Naive thymus-derived CD4-positive, alpha-beta T cell (primary cell): ENCODE measurements at places on chromosomes 12 and 14.

GRCh38 chr12:132672116-132672515 is 15.0 kb downstream of the POLE start:
- H3K4me1 ChIP-seq: no peaks in the 10 kb centered on the region
- no peak for DNase-seq
- H3K4me3 ChIP-seq: no peak overlapping the region
- no peaks in the 10 kb centered on the region for H3K27me3 ChIP-seq

- H3K4me3 ChIP-seq: no peak overlapping the region
- H3K36me3 ChIP-seq: no peaks in the 10 kb centered on the region
- DNase-seq: no peak
- H3K27ac ChIP-seq: no peak overlapping the region
- H3K4me1 ChIP-seq: no peaks in the 10 kb centered on the region
Observed at GRCh38 chr14:98114946-98115345, 1157.1 kb downstream of the BCL11B start.

GRCh38 chr12:110107369-110108281 is 16.5 kb upstream of the IFT81 start:
- no peak overlapping the region for H3K27ac ChIP-seq
- no peak overlapping the region for H3K4me3 ChIP-seq
- no peaks in the 10 kb centered on the region for H3K27me3 ChIP-seq
- no peak for DNase-seq

DNA sequence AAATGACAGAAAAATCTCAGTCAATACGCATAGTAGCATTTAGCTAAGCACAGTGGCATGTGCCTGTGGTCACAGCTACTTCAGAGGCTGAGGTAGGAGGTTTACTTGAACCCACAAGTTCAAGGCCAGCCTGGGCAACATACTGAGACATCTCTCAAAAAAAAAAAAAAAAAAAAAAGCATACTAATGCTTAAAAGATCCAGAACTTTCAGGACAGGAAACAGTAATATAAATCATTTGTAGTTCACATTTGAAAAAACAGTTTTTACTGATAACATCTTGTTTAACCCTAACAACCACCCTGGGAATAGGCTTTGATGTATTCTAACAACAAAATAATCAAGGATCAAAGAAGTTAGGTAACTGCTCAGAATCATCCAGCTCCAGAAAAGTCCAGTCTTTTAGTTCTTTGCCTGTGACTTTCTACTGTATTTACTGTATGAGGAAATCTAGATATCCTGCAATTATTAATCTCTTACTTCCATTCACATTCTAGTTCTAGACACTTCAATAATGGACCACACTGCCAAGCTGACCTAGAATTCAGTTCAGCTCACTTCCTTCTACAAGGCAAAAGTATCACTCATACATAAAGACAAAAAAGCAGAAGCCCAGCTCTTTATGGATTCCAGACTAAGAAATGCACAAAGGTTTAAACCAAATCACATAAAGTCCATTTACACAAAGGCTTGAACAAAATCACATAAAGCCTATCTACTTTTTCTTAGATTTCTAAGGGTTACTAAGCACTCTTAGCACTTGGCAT is 28.5 kb downstream of the PAWR start:
- no peaks in the 10 kb centered on the region for H3K4me1 ChIP-seq
- H3K27ac ChIP-seq: no peak overlapping the region
- H3K4me3 ChIP-seq: no peak overlapping the region
- H3K27me3 ChIP-seq: no peaks in the 10 kb centered on the region

- DNase-seq: no peak
- H3K27me3 ChIP-seq: no peaks in the 10 kb centered on the region
- H3K4me1 ChIP-seq: peaks cover 6% of the 10 kb centered on the region
- H3K27ac ChIP-seq: peak overlapping the region; percentile 1
- peaks cover 28% of the 10 kb centered on the region for H3K36me3 ChIP-seq
Observed at GRCh38 chr12:14921218-14921617, 17.1 kb downstream of the ERP27 start.

DNA sequence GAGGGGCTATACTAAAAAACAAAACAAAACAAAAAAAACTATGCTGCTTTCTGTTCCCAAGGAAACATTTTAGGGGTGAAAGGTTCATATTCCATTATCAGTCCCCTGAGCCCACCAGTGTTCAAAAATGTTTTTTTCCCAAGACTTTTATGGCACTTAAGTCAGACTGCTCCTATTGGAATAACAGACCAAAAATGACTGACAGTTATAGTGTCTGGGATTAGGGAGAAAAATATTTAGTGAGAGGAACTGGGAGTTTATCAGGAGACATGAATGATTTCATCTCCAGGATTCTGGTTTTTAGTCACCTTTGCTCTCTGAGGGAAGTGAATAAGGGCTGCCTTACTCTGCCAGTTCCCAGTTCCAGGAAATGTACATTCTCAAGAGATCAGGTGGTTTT is 68.0 kb downstream of the PDE3A start:
- no peaks in the 10 kb centered on the region for H3K4me1 ChIP-seq
- H3K27ac ChIP-seq: no peak overlapping the region
- no peaks in the 10 kb centered on the region for H3K36me3 ChIP-seq
- H3K4me3 ChIP-seq: no peak overlapping the region
- DNase-seq: no peak

DNA sequence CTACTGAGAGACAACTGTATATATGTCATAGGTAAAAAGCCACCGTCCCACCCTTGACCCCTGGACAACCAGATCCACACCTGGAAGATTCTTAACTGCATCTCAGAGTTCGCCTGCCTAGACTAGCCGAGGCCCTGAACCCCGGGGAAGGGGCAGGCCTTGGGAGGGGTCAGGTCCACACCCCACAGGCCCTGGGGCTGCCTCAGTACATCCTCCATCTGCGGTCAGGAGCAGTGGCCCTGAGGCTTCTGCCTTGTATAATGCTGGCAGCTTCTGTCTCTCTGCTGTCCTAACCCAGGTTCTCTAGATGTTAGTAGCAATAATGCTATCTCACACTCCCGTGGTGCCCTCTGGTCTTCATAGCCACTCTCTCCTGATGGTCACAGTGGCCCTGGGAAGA is 36.8 kb downstream of the JDP2 start:
- H3K27me3 ChIP-seq: no peaks in the 10 kb centered on the region
- no peak overlapping the region for H3K4me3 ChIP-seq
- no peaks in the 10 kb centered on the region for H3K4me1 ChIP-seq
- no peak overlapping the region for H3K27ac ChIP-seq

DNA sequence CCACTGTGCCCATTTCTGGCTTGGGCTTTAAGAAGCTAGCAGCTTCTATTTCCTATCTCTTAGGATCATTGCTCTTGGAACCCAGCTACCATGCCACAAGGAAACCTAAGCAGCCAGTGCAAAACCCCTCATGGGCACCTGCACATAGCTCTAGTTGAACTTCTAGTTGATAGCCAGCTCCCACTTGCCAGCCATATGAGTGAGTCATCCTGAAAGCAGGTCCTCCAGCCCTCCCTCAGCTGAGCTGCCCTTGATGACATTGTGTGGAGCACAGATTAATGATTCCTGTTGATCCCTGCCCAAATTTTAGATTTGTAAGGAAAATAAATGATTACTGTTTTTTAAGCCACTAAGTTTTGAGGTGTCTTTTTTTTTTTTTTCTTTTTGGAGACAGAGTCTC is 234.2 kb upstream of the FBXO33 start:
- no peak for DNase-seq
- H3K4me3 ChIP-seq: no peak overlapping the region
- H3K4me1 ChIP-seq: no peaks in the 10 kb centered on the region
- no peaks in the 10 kb centered on the region for H3K27me3 ChIP-seq
- H3K27ac ChIP-seq: no peak overlapping the region

GRCh38 chr12:124109760-124110159 is 136.7 kb downstream of the ZNF664 start:
- DNase-seq: no peak
- H3K27me3 ChIP-seq: no peaks in the 10 kb centered on the region

GRCh38 chr14:38951451-38951850 is 151.6 kb downstream of the SEC23A start:
- H3K27ac ChIP-seq: no peak overlapping the region
- H3K4me1 ChIP-seq: no peaks in the 10 kb centered on the region
- H3K36me3 ChIP-seq: no peaks in the 10 kb centered on the region
- no peak for DNase-seq

DNA sequence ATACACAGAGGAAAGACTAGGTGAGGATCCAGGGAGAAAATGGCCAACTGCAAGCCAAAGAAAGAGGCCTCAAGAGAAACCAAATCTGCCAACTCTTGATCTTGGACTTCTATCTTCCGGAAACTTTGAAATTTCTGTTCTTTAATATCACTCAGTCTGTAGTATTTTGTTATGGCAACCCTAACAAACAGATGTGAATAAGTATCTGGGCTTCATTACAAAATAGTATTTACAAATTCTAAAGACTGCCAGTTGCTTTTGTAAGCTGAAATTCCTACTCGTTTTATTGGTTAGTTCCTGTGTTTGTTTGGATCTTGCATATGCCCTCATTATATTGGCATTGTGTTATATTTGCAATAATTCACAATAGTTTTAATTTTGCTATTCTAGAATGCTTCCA is 143.2 kb upstream of the USP15 start:
- no peaks in the 10 kb centered on the region for H3K27me3 ChIP-seq
- no peak for DNase-seq
- H3K4me3 ChIP-seq: no peak overlapping the region
- no peak overlapping the region for H3K27ac ChIP-seq

- DNase-seq: peak; percentile 38
- H3K27me3 ChIP-seq: no peaks in the 10 kb centered on the region
- no peaks in the 10 kb centered on the region for H3K4me1 ChIP-seq
- no peak overlapping the region for H3K4me3 ChIP-seq
Observed at GRCh38 chr12:89494411-89495231, 30.0 kb downstream of the GALNT4 start.

DNA sequence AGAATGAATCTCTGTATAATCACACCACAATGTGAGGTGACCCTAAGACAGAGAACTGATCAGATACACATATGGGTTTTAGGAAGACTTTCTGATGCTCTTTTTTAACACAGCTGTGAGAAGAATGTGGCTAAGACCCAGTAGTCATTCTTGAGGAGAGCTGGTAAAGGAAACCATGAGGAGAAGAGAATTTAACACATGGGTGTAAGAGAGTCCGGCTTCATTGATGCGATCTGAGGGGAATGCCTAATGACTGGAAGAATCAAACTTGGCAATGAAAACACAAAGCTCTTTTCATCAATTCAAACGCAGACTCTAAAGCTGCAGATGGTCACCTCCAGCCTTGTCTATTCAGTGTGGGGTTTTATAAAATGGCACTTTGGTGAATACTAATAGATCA is 79.3 kb downstream of the FOXA1 start:
- H3K27ac ChIP-seq: no peak overlapping the region
- no peak overlapping the region for H3K4me3 ChIP-seq
- no peaks in the 10 kb centered on the region for H3K36me3 ChIP-seq
- H3K4me1 ChIP-seq: no peaks in the 10 kb centered on the region
- no peaks in the 10 kb centered on the region for H3K27me3 ChIP-seq

- no peak for DNase-seq
- no peak overlapping the region for H3K4me3 ChIP-seq
- no peaks in the 10 kb centered on the region for H3K27me3 ChIP-seq
Observed at GRCh38 chr14:76958980-76959710, 69.4 kb downstream of the IRF2BPL start.

DNA sequence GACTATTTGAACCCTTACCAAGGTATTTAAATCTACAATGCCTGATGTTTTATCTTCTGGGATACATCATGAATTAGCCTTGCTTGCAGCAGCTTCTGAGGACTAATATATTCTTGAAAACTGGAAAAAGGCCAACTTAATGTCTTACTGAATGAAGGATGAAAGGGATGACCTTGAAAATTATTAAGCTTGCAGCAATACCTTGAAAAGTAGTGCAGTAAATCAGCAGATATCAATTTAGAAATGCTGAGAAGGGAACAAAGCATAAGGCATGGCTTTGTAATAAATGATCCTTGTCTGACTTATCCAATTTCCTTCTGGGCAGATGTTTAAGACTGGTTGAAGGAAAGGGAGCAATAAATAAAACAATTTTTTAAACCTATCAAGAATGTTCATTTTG is 37.3 kb upstream of the FERMT2 start:
- no peaks in the 10 kb centered on the region for H3K4me1 ChIP-seq
- H3K36me3 ChIP-seq: no peaks in the 10 kb centered on the region
- no peak for DNase-seq
- no peaks in the 10 kb centered on the region for H3K27me3 ChIP-seq
- H3K27ac ChIP-seq: no peak overlapping the region

- no peaks in the 10 kb centered on the region for H3K4me1 ChIP-seq
- no peak overlapping the region for H3K4me3 ChIP-seq
- no peak for DNase-seq
- no peaks in the 10 kb centered on the region for H3K27me3 ChIP-seq
- H3K27ac ChIP-seq: no peak overlapping the region
Observed at GRCh38 chr14:68139431-68140075, 320.0 kb downstream of the RAD51B start.

GRCh38 chr12:70784042-70784668 is 136.4 kb downstream of the PTPRR start:
- H3K36me3 ChIP-seq: no peaks in the 10 kb centered on the region
- H3K27me3 ChIP-seq: no peaks in the 10 kb centered on the region
- no peak for DNase-seq
- H3K4me1 ChIP-seq: no peaks in the 10 kb centered on the region
- no peak overlapping the region for H3K4me3 ChIP-seq

DNA sequence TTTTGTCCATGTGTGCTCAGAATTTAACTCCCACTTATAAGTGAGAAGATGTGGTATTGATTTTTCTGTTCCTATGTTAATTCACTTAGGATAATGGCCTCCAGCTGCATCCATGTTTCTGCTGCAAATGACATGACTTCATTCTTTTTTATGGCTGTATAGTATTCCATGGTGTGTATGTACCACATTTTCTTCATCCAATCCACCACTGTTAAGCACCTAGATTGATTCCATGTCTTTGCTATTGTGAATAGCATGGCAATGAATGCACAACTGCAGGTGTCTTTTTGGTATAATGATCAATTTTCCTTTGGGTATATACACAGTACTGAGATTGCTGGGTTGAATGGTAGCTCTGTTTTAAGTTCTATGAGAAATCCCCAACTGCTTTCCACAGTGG is 657.7 kb downstream of the ETNK1 start:
- H3K27me3 ChIP-seq: no peaks in the 10 kb centered on the region
- no peaks in the 10 kb centered on the region for H3K4me1 ChIP-seq
